ENCODE measurements at places on chromosomes 3 and 15.

GRCh38 chr15:91561371-91562100, 292.0 kb upstream of the SLCO3A1 start:
- no peak for DNase-seq

GRCh38 chr3:25350725-25351114, 77.3 kb upstream of the RARB start:
- DNase-seq: no peak

- DNase-seq: no peak
Measured at GRCh38 chr3:114967168-114967567, 179.9 kb downstream of the ZBTB20 start.

- no peak for DNase-seq
Measured at GRCh38 chr3:121641127-121641526, 19.6 kb downstream of the HCLS1 start.

DNA sequence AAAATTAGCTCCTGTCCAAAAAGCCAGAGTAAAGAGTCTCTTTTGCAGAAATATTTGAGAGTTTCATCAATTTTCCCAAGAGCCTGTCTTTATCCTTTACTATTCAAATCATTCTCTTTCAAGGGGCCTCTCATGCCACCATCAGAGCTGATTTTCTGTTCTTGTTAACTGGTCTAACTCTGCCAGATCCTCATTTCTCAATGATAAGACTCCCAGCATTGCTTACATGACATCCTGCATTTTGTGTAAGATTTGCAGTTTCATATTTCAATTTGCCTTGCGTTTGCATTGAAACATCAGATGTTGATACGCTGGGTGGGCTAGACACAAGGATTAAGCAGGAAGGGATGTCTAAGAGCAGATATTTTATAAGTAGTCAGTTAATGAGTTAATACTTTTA, 228.7 kb downstream of the TBL1XR1 start:
- no peak for DNase-seq

DNA sequence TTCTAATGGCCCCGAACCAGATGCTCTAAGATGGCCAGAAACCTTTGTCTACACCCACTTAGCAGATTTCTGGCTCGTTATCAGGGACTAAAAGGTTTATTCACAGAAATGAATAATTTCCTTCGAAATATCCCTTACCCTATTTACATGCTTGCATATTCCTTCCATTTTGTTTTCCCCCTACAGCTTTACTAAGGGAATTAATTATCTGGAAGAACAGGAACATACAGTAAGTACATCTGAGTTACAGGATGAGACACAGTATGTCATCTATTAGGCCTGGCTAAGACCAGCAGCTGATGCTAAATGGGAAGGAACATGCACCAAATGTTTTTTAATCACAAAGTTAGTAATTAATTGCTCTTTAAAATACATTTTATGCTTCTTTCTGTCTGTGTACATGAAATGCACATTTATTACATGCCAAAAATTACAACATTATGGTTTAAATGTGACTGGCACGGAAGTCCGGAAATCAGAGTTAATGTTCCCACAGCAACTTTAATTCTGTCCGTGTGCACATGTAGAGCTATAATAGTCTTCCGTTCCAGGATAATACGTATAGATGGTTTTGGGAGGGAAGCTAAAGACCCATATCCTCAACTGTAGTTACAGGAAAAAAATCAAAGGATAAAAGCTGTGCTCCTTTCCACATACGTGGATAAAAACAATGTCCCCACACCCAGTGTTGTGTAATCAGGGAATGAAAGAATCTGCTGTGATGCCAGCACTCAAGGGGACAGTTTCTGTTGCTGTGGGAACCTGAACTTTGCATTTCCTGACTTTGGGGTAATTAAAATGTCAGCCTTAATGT, 82.0 kb downstream of the TIGIT start:
- no peak for DNase-seq

- DNase-seq: no peak
Measured at GRCh38 chr15:69529961-69530633, 77.5 kb downstream of the RPLP1 start.

DNA sequence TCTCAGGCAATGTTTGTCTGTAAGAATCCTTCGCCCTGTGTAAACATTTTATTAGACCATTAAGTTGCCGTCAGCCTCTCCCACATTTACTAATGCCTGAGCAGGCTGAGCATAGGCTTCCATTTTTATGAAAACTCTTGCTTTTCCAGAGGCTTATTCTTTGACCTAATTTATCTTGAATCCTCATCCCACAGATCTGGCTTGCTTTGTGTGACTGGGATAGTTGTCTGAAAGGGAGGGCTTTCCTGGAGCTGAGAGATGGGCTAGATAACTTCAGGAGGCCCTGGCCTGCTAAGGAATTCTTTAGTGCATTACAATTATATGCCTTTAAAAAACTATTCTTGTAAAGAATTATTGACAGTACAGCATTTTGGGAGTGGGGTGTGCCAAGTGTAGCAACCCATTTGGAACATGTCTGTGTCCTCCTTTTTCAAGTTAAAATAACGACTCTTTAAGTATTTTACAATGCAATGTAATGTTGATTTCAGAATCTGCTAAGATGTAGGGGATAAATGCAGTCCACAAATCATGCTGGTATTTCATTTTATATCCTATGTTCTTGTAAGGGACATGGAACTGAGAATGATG, 52.4 kb downstream of the EEFSEC start:
- DNase-seq: no peak

GRCh38 chr3:140552898-140553297, 125.0 kb upstream of the TRIM42 start:
- no peak for DNase-seq

DNA sequence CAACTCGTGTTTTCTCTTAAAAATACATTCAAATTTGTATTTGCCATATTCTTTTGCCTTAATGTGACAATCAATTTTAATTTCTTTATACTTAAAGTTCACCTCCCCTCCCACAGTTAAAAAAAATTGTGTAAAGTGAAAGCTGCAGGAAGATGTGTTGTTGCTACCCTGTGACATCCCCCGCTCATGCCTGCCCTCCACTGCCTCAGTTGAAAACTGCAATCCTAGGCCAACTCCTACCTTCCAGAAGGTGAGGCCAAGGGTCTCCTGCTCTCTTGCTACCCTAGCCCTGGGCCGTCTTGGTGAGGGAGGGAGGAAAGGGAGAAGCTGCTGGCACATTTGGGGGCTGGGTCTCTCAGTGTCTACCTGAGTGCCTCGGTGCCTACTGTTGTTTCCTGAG, 57.0 kb upstream of the CMTM7 start:
- no peak for DNase-seq

GRCh38 chr3:143380449-143380848, 260.9 kb downstream of the CHST2 start:
- no peak for DNase-seq

GRCh38 chr15:75943713-75944215, 40.1 kb downstream of the FBXO22 start:
- DNase-seq: no peak

GRCh38 chr3:112411425-112411824, 78.5 kb downstream of the CD200 start:
- no peak for DNase-seq

- no peak for DNase-seq
Measured at GRCh38 chr3:134228035-134228434, 22.6 kb downstream of the RYK start.

DNA sequence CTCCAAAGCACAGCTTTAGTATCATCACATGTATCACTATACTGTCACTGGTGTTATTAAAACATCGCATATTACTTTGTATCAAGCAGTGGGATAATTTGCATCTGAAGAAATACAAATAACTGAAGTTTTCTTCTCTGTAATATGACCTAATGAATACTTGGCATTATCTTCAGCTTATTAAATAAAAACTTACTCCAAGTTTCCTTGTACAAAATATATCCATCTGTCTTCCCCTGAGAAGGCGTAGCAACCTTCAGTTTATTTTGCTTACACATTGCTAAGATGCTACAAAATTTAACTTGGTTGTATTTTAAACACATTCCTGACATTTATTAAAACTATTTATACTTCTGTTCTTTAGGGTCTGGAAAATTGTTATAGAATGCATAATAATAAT, 13.7 kb downstream of the FGF7 start:
- DNase-seq: no peak

DNA sequence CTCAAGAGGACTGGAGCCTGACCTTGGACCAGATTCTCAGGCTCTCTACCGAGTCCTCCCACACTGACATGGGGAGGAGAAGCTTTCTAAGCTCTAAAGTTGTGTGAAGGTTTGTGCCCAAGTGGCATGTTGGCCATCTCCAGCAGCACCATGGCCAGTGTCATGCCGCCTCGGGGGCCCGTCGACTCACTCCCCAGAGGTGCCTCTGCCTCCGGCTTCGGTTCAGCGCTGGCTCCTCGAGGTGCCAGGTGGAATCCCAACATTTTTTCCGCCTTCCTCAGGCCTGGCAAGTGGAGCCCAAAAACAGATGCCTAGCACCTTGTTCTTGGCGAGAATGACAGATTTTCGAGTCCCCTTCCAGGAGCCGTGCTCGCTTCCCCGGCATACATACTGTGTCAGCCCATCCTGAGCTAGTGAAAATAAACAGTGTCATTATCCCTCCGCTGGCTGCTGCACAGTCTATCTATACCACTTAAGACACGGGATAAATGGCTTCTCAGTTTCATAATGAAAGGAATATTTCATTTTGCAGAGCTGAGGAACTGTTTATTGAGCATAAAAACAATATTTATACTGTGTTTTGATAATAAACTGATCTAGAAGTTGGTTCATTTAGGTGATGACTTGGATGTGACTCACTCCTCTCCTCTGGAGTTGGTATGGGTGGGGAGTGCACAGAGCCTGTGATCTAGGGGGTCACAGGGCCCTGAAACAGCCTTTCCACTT, 328.5 kb upstream of the TLE3 start:
- DNase-seq: no peak
